ENCODE measurements at places on chromosomes 16 and 17. TPM values are rescaled to one million over a fixed set of nuclear protein-coding genes. Genes with fewer than 3 reads are reported as not detected.

GRCh38 chr16:66844009-66844341 lies 239 bp upstream of the CA7 start:
- DNase-seq = no peak

- DNase-seq = no peak
Observed at GRCh38 chr17:47733674-47734410, 806 bp downstream of the TBX21 start.

GRCh38 chr17:6137716-6138502 lies 67.7 kb downstream of the WSCD1 start:
- no peak for DNase-seq

DNA sequence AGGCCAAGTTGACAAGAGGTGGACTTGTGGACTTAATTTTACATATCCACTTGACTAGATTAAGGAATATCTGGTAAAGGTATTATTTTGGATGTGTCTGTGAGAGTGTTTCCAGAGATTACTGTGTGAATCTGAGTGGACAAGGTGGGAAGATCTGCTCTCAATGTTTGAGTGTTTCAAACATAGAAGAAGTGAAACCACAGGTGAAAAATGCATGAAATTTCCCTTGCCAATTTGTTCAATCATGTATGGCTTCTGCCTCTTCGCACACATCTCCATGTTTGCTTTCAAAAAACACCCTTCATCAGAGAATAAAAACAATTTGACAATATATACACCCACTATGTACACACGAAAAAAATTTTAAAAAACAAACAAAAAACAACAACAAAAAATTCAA lies 152.7 kb downstream of the SALL1 start:
- no peak for DNase-seq

PRSS21 gene
- total RNA-seq = 16.1 TPM

SMCR8 gene
- total RNA-seq = 20.3 TPM

All from activated T-cell treated with anti-CD3 and anti-CD28 coated beads, Interleukin-2, amount 50 U/mL, for 4 hours (primary cell).